ENCODE measurements at places on chromosomes 4 and X.

- DNase-seq = no peak
These were observed 46.6 kb upstream of the CXCL8 start for GRCh38 chr4:73693811-73694210.

GRCh38 chr4:121822796-121823504, 733 bp downstream of the CCNA2 start:
- peak; percentile 25 for DNase-seq

- DNase-seq = no peak
These were observed 6.3 kb downstream of the PSAPL1 start for GRCh38 chr4:7428261-7429068.

GRCh38 chr4:89245459-89245858, 62.1 kb downstream of the GPRIN3 start:
- no peak for DNase-seq

- no peak for DNase-seq
These were observed 237.5 kb downstream of the HNRNPD start for GRCh38 chr4:82136161-82136801.

- DNase-seq = no peak
These were observed 7.8 kb downstream of the MSMO1 start for GRCh38 chr4:165335163-165335703.

GRCh38 chrX:45502396-45502795, 301.7 kb upstream of the DIPK2B start:
- DNase-seq = no peak

GRCh38 chr4:126956184-126956897, 676.4 kb upstream of the INTU start:
- DNase-seq = no peak

DNA sequence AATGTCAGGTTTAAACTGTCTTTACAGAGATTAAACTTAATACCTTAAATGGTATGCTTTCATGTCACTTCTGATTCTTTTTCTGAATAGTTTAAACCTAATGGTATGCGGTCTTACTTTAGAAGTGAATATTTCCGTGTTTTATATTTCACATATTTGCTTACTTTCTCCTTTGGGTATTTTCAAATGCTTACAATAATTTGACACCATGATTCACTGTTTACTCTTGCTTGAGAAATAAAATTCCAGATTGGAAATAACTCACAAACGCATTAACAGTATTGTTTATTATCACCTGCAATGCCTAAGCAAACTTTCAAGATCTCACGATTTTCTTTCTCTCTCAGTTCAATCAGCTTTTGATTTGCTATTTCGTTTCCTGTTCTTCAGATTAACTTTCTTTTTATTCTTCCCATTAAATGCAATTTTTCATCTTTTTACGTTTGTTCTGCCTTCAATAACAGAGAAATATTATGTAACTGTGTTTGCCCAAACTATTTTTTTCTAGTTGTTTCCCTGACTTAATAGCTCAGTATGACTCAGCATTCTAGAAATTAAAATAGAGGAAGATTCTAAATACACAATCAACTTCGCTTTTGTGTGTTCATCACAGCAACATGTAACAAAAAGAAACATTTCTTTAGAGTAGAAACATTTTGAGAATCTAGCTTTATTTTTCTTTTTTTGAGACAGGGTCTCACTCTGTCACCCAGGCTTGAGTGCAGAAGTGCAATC, 955.5 kb upstream of the PRKX start:
- no peak for DNase-seq

- no peak for DNase-seq
These were observed 25.3 kb downstream of the STIM2 start for GRCh38 chr4:26885912-26886274.

GRCh38 chr4:154731756-154732155, 12.0 kb upstream of the LRAT start:
- no peak for DNase-seq

- DNase-seq = no peak
These were observed 16.9 kb downstream of the LHFPL1 start for GRCh38 chrX:112662559-112663427.

All from HS-5 (cell line).